ENCODE measurements at places on chromosomes 2 and 18.

DNA sequence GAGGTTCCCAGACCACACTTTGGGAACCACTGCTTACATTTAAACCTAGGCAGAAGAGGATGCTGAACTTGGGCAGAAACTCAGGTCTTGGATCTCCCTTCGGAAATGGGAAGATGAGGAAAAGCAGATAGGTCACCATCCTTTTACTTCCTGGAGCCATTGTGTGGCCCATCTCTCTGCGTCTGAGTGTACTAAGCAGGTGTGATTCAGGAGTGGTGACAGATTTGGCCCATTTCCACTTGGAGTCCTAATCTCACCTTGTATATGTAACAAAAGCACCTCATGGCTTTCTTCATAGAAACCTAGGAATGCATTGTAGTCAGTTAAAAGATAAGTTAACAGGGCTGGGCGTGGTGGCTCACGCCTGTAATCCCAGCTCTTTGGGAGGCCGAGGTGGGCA is 71.0 kb downstream of the PRKCE start:
- no peak for DNase-seq

- no peak for DNase-seq
Measured at GRCh38 chr2:86304416-86304815, 33.0 kb downstream of the REEP1 start.

GRCh38 chr2:139142252-139142880 is 362.2 kb upstream of the NXPH2 start:
- DNase-seq, result no peak

DNA sequence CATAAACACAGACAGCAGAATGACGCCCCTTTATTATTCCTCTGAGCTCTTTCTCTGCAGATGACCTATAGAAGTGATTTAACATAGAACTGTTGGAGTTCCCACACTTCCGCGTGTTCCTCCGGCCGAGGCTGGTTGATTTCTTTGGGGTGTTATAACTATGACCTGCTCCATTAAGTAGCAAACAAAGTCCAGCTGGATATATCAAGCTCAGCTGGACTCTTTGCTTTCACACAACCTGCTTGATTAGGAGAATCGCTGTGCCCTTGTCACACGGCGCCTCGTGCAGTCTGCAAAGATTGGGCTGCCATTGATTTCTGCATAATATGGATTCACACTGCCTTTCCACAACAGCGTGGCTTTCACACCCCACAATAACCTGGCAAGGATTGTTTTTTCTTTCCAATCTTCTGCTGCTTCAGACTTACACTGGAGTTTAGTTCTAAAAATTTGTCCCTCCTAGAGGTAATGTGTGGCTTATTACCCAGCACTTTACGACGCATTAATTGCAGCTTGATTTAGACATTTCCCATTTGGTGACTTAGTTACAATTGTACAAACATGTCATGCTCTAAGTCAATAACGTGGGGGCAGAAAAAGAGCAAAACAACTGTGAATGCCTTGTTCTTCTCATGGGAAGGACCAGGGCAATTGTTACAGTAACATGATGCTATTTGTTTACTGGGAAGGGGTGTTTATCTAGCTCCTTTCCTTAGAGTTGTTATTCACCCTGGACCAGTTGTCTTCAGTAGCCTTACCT is 485.7 kb downstream of the TXNL1 start:
- DNase-seq, result no peak

GRCh38 chr2:52968043-52968442 is 799.6 kb upstream of the CHAC2 start:
- no peak for DNase-seq

Measured in left cardiac atrium (tissue), 4 donors.